ENCODE measurements at places on chromosomes 4 and X.

- peak; percentile 35 for DNase-seq
These were observed 3.7 kb upstream of the BEX4 start for GRCh38 chrX:103211012-103211715.

GRCh38 chr4:77044461-77045150 is 31.2 kb downstream of the CCNI start:
- DNase-seq, result peak; percentile 70

GRCh38 chr4:52173470-52174045 is 122.5 kb downstream of the SPATA18 start:
- peak; percentile 32 for DNase-seq

- no peak for DNase-seq
These were observed 28.6 kb downstream of the GPC3 start for GRCh38 chrX:133956570-133957340.

DNA sequence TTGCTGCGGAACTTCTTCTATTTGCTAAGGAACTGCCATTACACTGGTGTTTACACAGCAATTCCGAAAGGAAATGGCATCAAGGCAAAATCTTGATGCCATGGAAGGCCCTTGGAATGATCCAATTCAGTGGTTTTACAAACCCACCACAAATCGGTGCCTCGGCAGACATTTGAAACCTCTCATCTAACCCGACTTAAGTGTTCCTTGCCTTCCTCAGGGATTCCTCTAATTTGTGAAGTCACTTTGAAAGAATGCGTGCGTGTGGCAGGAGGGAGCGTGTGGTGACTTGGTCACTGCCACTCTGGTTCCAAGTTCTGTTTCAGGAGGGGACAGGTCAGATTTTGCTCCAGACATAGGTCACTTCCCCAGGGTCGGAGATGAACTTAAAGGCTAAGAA is 4.8 kb downstream of the NOP14 start:
- peak; percentile 68 for DNase-seq

DNA sequence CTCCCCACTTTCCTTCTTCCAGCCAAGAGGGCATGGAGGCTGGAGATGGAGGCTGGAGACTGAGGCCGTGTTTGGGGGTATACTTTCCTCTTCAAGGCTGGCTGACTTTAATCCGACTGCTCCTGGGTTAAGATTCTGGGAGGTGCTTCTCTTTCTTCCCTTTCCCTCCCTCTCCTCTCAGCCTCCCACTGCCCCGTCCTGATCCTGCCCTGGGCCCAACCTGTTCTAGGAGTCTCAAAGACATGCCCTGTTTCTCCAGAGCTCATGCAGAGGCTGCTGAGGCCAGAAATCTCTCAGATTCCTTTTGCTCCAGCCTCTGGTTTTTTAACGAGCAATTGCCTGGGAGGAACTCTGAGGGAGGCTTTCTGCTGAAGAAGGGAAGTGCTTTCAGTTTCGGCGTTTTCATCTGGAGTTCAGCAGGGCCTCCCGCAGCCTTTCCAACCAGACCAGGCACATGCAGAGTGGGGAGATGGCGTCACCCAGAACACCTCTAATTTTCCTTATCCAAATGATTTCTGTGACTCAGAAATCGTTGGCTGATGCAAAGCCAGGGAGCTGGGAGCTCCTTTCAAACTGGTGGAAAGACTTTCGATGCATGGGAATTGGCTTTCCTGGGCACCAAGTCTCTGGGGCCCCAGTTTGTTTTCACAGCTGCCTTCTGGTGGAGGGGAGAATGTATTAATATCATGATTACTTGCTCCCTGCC is 34.5 kb upstream of the FAM9C start:
- peak; percentile 86 for DNase-seq

Data from fibroblast of skin of right quadriceps (primary cell).